ENCODE measurements at places on chromosomes 7 and 10.

GRCh38 chr7:92714767-92715166 lies 121.6 kb downstream of the CDK6 start:
- DNase-seq: no peak

DNA sequence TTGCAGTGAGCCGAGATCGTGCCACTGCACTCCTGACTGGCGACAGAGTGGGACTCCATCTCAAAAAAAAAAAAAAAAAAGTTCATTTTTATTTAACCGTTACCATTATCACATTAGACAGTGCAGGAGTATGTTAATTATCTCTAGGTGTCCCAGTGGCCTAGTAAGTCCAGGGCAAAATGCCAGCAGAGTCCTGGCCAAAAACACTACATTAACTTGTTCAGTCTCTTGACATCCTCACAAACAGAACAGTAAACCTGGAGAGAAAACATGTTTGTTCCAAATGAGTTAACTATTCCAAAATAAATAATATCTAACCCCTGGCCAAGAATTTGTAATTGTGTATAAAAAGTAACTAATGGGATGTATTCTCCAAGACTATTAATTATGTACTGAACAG lies 43.2 kb downstream of the PTPRZ1 start:
- no peak for DNase-seq

GRCh38 chr7:145850636-145851035 lies 266.0 kb upstream of the CNTNAP2 start:
- no peak for DNase-seq

DNA sequence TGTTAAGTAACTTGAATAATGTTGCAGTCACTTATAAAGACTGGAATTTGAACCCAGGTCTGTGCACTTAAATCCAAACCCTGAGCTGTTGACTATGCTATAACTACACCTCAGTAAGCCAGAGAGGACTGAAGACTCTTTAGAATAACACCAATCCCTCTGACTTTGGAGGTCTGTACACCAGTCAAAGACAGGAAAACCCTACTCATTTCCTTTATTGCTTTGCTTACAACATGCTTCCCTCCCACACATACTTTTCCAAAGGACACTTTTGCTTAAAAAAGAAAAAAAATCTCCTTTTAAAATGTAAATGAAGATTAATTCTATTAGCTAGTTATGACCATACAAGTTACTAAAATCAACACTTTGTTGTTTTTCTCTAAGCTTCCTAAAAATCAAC lies 184.7 kb upstream of the KCTD7 start:
- DNase-seq: no peak

DNA sequence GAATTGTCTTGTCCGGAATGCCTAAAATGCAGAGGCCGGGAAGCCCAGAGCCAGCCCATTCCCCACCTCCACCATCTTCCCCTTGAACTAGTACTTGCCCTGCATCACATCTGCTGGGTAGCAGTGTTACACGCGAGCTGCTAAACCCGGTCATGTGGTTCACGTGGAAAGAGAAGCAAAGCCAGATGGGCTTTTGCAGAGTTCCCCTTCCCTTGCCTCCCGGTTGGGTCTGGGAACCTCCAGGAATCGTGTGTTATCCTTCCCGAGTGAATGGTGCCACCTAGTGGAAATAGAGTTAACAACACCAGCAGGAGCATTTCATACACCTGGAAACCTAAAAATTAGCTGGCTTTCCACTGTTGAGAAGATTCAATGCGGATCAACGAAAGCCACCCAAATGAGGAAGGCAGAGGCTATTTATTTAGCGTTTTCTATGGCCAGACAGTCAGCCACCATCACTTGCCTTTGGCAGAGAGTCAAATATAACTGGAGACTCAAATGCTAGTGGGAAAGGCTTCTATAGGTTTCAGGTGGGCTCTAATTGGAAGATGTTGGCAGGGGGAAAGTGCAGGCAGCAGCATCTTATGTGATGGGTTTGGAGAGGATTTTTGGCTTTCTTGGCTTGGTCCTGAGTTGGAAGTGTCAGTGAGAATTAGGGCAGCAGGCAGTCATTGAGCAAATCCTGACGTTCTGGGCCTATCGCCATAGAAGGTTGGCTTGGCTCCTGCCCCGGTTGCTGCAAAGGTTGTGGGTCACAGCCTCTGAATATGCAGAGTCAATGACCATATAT lies 12.9 kb upstream of the DENND2A start:
- no peak for DNase-seq

Data from stimulated activated CD4-positive, alpha-beta T cell treated with anti-CD3 and anti-CD28 coated beads, Interleukin-4, amount 100 ng/mL, for 1 hour (primary cell).